ENCODE measurements at places on chromosomes 11 and 22. TPM values are rescaled to one million over a fixed set of nuclear protein-coding genes. Genes with fewer than 3 reads are reported as not detected.

DNA sequence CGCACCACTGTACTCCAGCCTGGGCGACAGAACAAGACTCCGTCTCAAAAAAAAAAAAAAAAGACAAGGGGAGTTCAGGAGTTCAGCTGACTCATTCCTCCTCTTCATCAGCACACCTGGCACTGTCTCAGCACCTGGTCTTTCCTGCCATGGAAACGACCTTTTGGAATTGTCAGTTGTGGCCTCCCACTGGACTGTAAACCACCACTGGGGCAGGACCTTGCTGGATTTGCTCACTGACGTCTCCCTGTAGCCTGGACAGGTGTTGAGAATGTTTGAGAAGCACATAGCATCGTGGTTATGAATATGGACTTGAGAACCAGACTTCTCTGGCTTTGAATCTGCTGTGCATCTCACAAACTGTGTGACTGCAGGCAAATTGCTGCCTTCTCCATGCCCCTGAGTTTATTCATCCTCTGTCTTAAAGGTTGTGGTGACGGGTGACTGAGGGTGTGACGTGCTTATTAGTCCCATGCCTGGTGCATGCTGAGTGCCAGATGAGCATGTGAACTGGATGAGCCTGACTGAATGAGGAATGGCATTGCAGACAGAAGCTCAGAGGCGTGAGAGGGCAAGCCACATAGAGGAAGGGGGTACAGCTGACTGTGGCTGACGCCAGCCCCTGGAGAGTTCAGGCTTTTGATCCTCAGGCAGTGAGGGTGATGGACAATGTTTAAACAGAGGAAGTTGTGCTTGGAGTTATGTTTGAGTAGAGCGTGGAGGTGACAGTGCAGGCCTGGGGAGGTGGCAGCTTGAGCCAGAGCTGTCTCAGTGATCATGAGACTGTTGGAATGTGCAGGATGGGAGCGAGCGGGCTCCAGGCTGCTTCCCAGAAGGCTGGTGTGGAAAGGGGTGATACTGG lies 12.7 kb downstream of the TOM1 start:
- DNase-seq = peak; percentile 67

Gene LDHAL6A
- total RNA-seq = not detected

- no peak for DNase-seq
These were observed 60.0 kb downstream of the FAM181B start for GRCh38 chr11:82673631-82674030.

GRCh38 chr11:124865902-124866851 lies 945 bp downstream of the ROBO3 start:
- peak; percentile 67 for DNase-seq

Gene IL17REL
- total RNA-seq = not detected

DNA sequence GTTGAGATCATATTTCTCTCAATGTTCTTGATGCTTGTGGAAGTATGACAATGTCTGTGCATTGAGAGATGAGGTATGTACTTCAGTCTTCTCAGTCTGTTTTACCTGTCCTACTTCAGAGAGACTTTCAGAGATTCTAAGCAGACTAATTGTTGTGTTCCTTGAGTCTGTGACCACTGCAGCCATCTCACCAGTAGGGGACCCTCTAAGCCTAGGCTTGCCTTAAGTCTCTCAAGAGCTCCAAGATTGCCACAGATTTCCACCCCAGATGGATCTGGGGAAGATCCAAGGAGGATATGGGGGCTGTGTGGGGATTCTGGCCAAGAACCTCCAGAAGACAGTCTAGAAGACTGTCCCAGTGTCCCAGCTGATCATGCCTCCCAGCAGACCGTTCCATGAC lies 179.9 kb upstream of the PLET1 start:
- no peak for DNase-seq

GRCh38 chr11:110032957-110033570 lies 60.1 kb upstream of the ZC3H12C start:
- DNase-seq = no peak
